T-helper 22 cell (primary cell): ENCODE measurements at places on chromosomes 6 and 20.

- DNase-seq: no peak
These were observed 488.3 kb downstream of the CDH26 start for GRCh38 chr20:60446267-60447111.

DNA sequence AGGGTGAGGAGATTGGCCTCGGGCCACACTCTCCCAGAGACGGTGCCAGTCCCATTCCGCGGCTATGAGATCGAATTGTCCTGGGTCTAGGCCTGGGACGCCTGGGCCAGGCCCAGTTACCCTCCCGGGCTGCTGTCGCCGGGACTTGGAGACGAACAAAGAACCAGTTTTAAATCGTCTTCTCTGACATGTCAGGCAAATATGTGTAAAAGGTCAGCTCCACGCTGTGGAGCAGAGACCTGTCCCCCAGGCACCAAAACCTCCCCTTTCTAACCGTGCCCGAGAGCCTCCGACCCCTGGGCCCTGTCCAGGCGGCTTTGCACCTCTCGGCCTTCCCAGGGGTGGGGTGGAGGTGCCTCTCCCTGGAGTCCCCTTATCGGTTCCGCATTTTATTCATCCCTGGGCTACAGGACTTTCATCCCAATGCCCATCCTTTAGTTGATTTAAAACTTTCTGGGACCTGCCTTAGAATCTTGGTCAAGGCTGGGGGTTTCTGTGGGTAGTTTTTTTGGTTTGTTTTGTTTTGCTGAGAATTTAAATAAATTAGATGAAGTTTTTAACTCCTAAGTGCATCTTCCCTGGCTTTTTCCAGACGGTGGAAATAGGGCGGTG lies 5.8 kb upstream of the TFAP2A start:
- DNase-seq: no peak

DNA sequence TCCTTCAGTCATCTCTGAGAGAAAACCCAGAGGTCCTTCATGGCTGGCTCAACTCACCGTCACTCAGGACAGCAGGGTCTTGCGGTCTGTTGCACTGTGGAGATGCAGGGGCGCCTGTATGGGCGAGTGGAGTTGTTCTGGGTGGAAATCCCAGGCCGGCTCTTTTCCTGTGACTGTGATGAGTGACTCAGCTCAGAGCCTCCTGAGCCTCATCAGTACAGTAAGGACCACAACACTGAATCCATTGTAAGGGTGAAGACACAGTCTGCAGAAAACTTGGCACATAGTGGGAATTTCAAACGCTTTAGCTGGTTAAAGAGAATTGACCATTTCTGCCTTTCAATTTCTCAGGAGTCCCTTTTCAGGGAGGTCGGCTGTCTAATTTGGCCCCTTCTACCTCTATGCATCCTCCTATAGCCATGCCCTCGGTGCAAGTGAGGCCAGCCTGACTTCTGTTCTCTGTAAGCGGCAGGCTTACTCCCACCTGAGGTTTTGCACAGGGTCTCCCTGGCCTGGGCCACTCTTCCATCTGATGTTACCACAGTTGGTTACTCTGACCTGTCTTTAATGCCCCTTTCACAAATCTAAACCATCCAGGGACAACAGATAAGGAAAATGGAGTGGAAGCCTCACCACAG lies 35.5 kb upstream of the TBXT start:
- no peak for DNase-seq

- DNase-seq: peak; percentile 66
These were observed 28.2 kb upstream of the TAF8 start for GRCh38 chr6:42021847-42022754.

DNA sequence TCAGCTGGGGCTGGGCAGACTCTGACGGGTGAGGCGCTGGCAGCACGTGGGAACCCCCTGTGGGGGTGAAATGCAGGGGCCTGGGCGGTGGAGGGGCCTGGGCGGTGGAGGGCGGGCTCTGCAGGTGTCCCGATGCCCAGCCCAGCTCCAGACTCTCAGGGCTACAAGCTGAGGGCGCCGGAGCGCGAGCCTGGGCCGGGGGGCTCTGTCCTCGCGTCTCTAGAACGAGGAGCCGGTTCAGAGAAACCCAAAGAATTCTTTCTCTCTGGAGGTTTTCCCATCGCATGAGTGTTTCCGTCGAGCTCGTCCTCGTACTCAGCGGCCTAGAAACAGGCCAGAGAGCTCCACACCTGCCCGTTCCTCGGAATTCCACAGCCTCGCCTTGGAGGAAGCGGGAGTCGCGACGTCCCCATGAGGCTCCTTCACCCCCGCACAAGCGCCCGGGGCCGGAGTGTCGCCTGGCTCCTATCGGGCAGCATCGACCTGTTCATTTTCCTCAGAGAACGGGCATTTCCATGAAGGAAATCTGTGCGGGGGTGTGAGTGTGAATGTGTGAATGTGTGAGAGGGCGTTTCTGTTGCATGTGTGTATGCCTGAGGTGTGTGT lies 76.9 kb downstream of the SMOC2 start:
- DNase-seq: no peak

DNA sequence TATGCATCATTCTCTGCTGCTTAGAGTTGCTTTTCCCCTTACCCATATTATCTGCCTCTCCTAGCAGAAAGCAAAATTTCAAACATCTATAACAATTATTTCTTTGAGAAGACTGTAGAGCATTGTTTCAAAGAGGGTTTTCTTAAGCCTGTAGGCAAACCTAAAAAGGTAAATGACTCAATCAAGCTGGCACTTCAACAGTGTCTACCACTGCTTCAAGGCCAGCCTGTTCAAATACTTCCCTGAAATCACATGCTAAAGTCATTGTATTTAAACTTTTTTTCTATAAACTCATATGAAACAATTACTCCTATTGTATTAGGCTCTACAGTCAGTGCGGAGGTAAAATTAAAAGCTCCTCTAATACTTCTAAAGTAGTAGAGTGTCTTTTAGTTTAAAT lies 87.1 kb downstream of the OGFRL1 start:
- DNase-seq: no peak
